ENCODE measurements at places on chromosomes 16 and 17.

DNA sequence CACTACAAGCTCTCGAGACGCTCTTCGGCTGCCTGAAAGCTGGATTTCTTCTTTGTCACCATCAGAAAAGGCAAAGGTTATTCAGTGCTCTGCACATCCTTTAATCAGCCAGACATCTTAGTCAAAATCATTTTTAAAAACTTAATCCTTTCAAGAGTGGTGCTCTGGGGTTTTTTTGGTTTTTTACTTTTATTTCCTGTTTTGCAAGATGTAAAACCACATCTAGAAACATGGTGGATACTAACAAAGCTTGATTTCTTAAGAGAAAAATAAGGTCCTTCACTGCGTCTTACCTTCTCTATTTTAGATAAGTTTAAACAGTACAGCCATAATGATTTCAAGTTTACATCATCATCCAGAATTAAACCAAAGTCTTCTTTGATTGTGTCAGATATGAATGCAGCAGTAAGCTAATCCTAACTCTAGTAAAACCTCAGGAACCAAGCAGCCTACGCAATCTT lies 6.3 kb downstream of the ANKRD11 start:
- no peak for DNase-seq

DNA sequence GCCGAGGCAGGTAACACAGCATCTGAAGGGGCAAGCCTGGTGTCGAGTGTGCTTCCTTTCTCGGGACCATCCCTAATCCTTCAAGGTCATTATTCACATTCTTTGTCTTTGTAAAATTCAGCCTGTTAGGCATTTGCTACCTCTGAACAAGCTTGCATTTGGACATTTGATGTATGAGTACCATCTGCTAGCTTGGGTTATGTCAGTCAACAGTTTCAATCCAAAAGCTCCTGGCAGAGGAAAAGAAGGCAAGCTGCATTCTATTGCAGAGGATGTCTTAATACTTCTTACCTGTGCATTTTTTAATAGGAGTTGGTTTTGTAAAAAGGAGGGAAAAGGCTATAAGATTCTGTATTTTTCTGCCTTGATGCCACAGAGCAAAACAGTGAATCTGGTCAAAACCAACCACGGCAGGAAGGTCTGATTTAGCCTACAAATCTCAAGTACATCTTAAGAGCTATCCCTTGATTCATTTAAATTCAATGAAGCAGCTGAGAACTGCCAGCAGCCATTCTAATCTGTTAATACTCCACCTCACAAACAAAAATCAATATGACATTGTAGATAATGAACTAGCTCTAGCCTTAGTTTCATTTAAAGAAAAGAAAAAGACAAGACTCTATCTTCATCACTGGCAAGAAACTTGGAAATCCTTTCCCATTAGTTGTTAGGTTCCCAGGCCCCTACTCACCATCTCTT lies 39.0 kb downstream of the TEX2 start:
- DNase-seq: no peak

GRCh38 chr16:28845761-28846079 lies 428 bp downstream of the TUFM start:
- no peak for DNase-seq

DNA sequence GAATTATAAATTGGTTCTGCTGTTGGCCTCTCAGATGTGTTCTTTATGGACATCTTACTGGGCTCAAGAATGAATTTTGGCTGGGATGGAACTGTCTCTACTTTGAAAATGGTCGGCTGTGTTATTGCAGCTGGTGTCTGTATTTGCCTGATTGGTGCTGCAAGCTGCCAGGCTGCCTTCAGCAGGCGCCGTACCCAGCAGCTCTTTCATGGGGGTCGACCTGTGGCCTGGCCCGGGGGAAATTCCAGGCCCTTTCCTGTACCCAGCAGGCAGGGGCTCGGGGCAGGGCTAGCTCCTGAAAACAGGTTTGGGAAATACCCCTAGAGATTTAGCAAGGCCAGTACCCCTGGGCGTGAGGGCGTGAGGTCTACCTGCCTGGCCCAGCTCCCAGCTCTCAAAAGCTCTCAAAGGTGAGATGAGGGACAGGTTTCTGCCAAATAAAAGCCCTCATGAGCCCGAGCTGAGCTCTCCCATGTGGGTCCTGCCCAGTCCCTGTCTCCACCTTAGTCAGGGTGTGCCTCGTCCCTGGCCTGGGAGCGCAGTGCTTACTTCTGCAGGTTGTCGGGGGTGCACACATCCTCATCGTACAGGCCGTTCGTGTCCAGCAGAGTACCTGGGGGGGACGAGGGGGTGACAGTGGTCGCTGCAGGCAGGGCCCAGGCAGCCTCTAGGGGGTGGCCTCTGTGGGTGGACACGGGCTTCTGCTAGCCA lies 52.3 kb downstream of the PRMT7 start:
- no peak for DNase-seq

- DNase-seq: no peak
Measured at GRCh38 chr17:66406701-66407644, 104.6 kb downstream of the PRKCA start.

GRCh38 chr16:9469512-9469911 lies 378.1 kb downstream of the HAPSTR1 start:
- DNase-seq: peak; percentile 21

DNA sequence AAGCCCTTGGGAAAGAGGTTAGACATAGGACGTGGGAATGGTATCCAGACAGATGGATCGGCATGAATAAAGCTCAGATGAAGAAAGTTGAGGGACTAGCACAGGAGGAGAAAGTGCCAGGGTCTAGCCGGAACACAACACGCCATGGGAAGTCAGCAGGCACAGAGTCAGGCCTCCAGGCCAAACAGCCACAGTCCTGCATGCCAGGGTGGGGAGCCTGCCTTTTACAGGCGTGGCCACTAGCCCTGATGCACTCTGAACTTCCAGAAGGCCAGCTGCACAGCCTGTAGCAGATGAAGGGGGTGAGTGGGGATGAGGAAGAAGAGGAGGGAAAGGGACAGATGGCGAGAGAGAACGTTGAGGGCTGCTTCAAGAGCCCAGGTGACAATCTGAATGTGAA lies 5.2 kb downstream of the B9D1 start:
- DNase-seq: no peak

Measured in foreskin keratinocyte (primary cell).